ENCODE measurements at places on chromosomes 16 and 17.

DNA sequence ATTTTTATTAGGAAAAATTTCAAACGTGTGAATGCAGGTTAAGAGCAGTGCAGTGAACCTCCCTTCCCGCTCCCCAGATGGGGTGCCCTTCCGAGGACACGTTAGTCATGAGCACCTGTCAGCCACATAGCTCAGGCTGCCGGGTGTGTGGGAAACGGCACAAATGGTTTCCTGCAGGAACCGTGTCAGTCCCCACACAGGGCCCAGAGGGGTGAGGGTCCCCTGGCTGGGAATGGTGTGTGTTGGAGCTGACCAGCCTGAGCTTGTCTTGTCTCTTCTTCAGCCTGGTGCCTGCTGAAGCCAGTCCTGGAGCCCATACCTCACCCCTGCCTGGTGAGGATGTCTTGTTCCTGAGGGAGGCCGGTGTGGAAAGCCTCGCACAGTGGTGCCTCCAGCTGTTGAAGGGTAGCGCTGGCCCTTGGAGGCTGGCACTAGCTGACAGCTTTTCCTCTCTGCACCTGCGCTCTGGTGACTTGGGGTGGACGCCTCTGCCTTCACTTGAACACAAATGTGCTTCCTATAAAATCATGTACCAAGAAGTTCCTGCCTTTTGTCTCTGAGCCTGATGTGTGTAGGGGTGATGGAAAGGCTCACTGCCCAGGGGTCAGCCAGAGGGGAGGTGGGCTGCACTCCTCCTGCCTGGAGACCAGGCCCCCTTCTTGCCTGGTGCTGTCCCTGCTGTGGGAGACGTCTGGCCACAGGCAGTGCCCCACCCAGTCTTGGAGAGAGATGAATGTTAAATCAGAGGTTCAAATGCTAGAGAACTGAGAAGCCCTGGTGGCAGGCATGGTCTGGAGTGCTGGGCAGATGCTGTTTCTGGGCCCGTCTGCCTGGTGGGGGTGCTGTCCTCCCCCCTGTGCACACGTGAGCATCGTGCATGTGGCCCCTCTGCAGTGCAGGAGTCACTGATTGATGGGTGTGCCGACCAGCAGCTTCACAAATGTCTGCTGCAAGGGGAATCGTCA lies 102.6 kb upstream of the ZNF750 start:
- DNase-seq: no peak

- DNase-seq: no peak
Measured at GRCh38 chr17:45040459-45040858, 11.0 kb downstream of the DCAKD start.

DNA sequence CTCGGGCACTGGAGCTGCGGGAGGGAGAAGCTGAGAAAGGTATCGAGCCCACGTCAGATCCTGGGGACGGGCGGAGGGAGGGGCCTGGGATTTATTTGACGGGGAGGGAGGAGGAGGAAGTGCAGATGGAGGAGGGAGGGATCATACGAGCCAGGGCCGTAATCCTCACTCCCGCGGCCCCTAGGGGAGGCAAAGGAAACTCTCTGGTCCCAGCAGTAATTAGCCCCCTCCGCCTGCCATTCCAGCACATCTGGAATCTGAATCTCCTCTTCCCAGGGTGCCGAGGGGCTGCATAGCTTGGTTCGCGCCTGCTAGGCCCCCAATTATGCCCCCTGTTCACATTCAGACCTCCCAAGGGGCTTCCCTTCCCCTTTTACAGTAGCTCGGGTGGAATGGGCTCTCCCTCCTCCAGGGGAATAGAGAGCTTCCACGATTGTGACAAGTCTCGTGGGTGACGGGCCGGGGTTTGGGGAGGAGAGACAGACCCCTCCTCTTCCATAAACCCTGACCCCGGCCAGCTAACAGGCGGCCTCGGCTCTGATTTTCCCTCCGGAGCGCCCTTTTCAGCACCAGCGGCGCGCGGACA lies at the start of gene SEZ6L2:
Gene SEZ6L2, minus strand, starts transcription at position 35 of the 586 bp plus-strand sequence. CDS start 531 bp downstream, outside the sequence.
- DNase-seq: peak; percentile 86

- DNase-seq: no peak
Measured at GRCh38 chr16:49277386-49277742, 4.3 kb downstream of the CBLN1 start.

DNA sequence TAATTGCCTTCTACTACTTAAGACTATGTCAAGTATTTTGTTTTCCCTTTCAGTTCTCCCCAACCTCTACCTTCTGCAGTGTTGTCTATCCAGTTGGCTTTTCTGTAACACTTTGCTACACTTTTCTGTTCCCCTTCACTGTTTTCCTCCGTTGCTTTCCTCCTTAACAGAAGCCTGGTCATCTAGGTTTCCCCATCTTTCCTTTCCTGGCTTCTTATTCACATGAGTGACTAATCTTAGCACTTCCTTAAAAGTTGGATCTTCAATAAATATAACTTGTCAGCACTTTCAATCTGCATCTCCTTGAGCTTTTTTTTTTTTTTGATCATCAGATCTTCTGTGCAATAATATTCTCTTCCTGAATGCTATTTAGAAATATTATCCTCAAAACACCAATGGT lies 2.8 kb upstream of the SLFN11 start:
- DNase-seq: peak; percentile 46

DNA sequence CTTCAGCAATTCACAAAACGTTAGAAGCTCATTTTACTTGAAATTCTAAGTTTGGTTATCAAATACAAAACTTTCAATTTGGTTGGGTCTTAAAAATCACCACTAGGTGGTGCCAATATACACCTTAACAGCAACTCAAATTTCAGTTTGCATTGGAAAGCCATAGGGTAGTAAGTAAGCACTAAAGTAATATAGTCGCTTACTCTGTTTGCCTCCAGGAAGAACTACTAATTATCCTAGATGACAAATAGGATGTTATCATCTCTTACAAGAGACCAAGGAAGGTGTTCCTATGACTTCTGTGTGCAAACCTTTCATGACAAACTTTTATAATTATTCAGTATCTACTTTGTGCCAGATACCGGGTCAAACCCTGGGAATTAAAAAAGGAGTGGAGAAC lies 93.3 kb downstream of the MYO1D start:
- peak; percentile 66 for DNase-seq

- DNase-seq: no peak
Measured at GRCh38 chr17:73901249-73901648, 257.0 kb upstream of the SDK2 start.

GRCh38 chr16:72025404-72026114 lies 17.0 kb downstream of the DHODH start:
- no peak for DNase-seq

GRCh38 chr16:74094514-74094913 lies 202.1 kb upstream of the PSMD7 start:
- no peak for DNase-seq

DNA sequence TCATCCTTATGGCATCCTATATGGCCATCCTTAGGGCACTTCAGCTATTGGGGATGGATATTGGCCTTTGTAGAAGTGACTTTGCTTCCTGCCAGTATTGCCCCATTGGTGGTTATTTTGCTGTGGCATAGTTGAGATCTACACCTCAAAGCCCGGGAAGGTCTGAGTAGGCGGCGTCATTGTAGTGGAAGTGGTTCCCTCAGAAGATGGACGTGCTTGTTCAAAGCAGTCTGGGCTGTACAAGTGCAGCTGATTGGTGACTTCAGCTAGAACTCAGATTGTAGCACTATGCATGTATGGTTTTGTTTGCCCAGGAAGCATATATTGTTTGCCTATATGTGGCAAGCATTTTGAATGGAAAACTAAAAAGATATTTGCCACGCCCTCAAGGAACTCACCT lies 83.2 kb downstream of the TMC6 start:
- no peak for DNase-seq

DNA sequence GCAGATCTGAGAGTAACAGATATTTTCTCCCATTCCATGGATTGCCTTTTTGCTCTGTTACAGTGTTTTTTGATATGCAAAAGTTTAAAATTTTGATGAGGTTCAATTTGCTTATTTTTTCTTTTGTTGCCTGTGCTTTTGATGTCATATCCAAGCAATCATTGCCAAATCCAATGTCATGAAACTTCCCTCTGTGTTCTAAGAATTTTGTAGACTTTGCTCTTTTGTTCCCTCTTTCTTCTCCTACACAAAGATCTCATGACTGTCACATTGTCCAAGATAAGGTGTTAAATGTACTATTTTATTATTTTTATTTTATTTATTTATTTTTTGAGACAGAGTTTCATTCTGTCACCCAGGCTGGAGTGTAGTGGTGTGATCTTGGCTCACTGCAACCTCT lies 18.9 kb upstream of the KCNH6 start:
- no peak for DNase-seq

GRCh38 chr16:6193718-6194117 lies 1096.1 kb upstream of the EEF2KMT start:
- no peak for DNase-seq

- no peak for DNase-seq
Measured at GRCh38 chr16:4962716-4963115, 4.6 kb downstream of the SEC14L5 start.

GRCh38 chr16:2008009-2008526 lies 1.6 kb downstream of the ZNF598 start:
- DNase-seq: peak; percentile 34

- no peak for DNase-seq
Measured at GRCh38 chr17:20986767-20987510, 55.9 kb downstream of the USP22 start.

- DNase-seq: peak; percentile 72
Measured at GRCh38 chr16:57802341-57803133, at the start of gene KIFC3. Gene KIFC3, minus strand, starts transcription at chr16:57802491. Its CDS starts 4,248 bp downstream, at chr16:57798243.

- DNase-seq: no peak
Measured at GRCh38 chr17:34683390-34683789, 104.0 kb downstream of the TMEM132E start.

- no peak for DNase-seq
Measured at GRCh38 chr16:86377251-86378022, 132.9 kb upstream of the FOXF1 start.

- no peak for DNase-seq
Measured at GRCh38 chr17:14245002-14245401, 8.3 kb upstream of the CDRT15 start.

GRCh38 chr17:20706751-20707373 lies 127.3 kb downstream of the CDRT15L2 start:
- no peak for DNase-seq

DNA sequence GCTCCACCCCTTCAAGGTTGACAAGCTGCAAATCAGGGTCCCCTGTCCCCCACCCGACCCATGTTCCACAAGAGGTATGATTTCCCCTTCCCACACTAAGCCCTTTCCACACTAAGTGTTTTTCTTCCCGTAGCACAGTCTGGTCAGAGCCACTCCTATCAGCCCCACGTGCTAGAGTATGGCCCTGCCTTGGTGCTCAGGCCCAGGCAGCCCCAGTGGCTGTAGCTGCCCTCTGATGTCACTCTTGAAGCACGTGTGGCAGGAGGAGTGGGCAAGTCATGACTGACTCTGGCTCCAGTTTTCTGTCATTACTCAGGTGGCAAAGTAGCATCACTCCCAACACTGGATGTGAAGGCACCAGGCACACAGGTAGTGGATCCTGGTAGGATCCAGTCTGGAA lies 35.4 kb upstream of the ERN1 start:
- DNase-seq: no peak

GRCh38 chr16:14602443-14602963 lies 27.6 kb downstream of the PARN start:
- no peak for DNase-seq

DNA sequence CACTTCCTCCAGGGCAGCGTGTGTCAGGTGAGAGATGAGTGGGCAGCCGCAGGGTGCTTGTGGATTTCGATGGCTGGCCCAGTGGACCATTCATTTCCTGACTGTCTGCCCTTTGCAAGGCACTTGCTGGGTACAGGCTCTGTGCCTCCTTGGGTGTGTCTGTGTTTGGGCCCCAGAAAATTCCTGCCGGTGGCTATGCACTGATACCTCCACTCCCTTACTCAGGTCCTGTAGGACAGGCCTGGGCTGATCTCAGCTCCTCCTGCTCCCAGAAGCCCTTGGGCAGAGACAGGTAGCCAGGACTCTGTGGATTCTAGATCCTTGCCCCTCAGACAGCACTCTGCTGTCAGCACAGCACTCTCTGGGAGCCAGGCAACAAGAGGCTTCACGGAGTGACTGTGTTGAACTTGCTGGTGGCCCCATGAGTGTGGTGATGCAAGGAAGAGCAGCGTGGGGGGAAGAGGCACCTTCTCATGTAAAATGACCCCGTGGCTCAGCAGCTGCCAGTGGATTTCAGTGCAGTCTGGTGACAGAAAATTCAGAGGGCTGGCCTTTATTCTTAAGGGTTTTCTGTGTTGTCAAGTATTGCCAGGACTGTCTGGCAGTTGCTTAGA lies 29.0 kb downstream of the PGS1 start:
- DNase-seq: peak; percentile 51

DNA sequence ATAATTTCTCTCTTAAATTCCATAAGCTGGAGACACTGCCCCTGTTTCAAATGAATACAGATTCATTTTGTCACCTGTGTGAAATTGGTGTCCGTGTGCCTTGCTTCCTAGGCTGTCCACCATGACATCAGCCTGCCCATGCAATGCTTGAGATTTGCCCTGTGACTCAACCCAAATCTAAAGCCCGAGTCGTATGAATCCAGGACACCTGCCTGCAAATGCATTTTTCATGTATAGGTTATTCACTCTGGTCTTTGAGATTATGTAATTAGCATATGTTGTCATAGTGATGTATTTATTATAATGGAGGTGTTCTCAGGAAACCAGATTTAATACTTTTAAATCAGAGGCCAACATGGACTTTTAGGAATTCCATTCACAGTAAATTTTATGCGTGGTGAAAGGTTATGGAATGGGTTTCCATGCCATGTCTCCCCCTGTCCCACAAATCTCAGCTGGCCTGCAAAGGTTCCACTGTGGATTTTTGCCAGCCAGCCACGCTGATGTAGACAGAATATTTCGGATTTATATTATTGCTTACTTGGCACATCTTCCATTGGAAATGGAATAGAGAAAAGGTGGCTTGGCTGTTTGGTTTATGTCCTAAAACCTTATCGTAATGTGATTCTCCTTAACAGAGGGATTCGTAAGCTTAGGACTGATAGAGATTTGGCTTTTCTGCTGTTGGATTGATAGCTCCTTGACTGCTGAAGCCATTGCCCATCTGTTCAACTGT lies 551.1 kb downstream of the WWOX start:
- no peak for DNase-seq

DNA sequence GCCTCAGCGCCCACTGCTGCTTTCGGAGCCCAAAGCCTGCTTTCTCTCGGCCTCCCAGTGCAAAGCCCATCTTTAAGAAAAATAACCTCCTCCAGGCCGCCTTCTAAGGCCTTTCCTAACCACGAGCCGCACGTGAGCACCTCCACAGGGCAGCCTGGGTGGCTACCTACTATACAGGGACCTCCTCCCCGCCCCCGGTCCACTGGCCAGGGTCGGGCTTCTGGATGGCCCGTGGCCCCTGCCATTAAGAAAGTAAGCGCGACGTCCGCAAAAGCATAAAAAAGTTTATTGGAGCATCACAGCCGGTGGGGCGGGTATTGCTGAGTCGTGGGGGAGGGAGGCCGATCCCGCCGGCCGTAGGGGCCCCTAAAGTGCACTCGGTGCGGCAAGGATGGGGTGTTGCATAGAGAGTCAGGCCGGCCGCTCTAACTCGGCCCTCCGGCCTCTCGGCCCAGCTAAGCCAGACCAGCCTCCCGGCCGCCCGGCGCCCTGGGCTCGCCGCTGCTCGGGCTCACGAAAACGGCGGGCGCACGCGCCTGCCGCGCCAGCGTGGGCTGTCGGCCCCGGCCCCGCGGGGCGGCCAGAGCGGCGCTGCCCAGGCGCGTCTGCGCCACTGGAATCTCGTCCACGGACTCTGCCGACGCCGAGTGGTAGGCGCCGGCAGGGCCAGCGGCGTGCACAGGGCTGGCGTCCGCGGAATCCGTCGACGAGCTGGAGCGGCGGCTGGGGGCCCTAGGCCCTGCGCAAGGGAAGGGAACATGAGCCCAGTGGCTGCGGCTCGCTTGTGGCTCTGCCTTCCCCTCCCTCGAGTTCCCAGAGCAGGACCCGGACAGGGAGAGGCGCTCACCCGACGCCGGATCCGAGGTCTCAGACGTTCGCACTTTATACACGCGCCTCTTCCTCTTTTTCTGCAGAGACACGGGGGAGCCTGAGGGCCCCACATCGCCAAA lies 1.1 kb upstream of the TPPP3 start:
- DNase-seq: no peak

Data from IMR-90 (cell line).